Activated CD4-positive, CD25-positive, alpha-beta regulatory T cell treated with anti-CD3 and anti-CD28 coated beads, Interleukin-2, amount 50 U/mL, for 72 hours (primary cell): ENCODE measurements at places on chromosomes 1 and 21.

- DNase-seq, result peak; percentile 50
These were observed 14.1 kb upstream of the NCMAP start for GRCh38 chr1:24541711-24542346.

GRCh38 chr1:52306227-52307006 lies 59.6 kb downstream of the CC2D1B start:
- DNase-seq, result no peak

DNA sequence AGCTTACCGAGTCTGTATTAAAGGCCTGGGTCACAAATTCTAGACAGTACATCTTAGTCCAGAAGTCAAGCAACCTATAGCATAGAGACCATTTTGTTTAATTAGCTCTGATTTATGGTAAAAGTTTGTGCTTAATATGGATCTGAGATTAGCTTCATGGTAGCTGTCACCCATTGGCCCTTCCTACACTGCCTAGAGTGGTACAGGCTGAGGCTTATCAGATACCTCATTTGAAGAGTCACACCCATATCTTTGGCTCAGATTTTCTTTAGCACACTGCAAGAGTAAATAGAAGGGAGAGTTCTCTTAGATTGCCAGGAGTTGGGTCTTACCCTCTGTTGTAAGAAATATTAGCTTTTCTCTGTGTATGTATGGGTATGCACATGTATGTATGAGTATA lies 3.6 kb downstream of the AK4 start:
- no peak for DNase-seq

- DNase-seq, result no peak
These were observed 211.7 kb upstream of the PTGFR start for GRCh38 chr1:78279051-78279450.

DNA sequence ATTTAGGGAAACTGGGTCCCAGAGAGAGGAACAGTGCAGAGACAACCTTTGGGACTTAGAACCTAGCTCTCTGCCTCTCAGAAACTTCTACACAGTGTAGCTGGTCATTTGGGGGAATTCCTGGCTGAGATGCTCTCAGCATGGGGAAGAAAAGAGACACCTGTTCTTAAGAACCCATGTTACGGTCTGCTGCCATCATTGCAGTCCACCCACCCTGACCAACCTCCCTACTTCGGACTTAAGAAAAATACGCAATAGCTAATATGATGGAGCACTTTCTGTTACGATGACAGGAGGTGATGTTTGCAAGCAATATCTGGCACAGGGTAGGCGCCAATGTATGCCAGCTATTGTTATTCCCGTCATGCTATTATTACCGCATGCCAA lies 177.9 kb downstream of the IGSF21 start:
- no peak for DNase-seq

GRCh38 chr1:160975026-160975425 lies 20.4 kb upstream of the ITLN2 start:
- DNase-seq, result no peak

DNA sequence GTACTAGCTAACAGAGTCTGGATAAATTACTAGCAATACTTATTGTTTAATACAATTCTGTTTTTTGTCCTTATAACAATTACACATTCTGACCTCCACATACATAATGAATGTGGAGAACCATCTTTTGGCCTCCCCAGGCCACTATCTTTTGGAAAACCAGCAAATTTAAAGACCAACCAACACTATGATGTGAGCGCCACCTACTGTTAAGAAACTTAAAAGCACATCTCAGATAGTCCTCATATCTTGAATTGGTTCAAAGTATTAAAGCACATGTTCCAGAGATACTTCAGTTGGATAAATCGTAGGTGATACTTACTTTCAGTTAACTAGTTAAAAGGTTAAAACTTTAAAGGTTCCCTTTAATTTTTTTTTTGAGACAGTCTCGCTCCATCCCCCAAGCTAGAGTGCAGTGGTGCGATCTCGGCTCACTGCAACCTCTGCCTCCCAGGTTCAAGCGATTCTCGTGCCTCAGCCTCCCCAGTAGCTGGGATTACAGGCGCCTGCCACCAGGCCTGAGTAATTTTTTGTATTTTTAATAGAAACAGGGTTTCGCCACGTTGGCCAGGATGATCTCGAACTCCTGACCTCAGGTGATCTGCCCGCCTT lies 29.3 kb upstream of the USP1 start:
- no peak for DNase-seq

DNA sequence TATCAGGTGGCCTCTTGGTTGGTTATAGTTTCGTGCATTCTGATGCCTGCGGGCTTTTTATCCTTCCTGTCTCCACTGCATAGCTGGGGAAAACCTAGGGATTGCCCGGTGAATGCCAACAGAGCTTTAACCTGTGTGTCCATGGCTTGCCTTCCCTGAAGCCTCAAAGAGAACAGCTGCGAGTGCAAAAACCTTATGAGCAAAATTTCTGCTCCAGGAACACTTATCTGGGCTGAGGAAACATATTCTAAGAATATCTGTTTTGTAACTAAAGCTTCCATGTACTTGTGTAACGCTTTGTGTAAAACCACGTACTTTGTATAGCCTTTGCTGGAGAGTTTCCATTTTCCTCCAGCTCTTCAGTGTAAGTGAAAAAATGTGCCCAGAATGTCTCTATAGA lies 7.2 kb downstream of the CNST start:
- DNase-seq, result no peak

- no peak for DNase-seq
These were observed 125.7 kb upstream of the GADD45A start for GRCh38 chr1:67559222-67559700.

GRCh38 chr1:166202546-166202945 lies 35.7 kb upstream of the FAM78B start:
- no peak for DNase-seq

DNA sequence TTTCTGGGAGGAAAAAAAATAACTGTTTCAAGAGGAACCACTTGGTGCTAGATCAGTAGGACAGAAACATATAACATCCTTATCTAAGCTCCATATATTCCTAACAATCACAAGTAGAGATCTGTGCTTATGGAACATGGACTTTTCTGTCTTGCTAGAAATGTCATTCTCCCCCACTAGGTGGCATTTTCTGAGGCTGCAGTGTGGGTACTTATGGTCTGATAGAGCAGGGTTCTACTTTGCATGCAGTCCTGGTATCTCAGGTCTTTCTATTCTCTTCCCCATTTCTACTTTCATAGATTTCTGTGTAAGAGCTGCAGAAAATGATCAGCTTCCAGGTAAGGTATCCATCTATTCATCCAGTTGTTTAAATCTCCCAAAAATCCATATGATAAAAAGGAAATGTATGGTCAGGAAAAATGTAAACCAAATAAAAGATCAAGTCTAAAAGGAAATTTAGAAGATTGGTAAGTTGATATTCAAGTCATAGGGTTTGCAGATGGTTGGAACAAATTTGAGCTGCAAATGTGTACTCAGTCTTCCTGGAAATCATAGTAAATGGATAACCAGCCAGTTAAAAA lies 1.5 kb downstream of the ZNF684 start:
- no peak for DNase-seq

DNA sequence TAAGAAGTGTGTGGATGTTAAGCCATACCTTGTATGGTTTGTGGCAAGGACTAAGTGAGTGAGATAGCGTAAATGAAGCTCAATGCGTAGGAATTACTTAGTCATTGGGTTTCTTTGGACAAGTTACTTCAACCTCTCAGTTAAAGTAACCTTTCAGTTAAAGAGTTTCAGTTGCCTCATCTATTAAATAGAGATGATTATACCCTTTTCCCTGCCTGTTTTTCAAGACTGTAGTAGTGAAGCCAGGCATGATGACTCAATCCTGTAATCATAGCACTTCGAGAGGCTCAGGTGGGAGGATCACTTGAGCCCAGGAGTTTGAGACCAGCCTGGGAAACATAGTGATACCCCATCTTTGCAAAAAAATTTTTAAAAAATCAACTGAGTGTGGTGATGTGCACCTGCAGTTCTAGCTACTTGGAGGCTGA lies 6.3 kb downstream of the ZMPSTE24 start:
- DNase-seq, result no peak

DNA sequence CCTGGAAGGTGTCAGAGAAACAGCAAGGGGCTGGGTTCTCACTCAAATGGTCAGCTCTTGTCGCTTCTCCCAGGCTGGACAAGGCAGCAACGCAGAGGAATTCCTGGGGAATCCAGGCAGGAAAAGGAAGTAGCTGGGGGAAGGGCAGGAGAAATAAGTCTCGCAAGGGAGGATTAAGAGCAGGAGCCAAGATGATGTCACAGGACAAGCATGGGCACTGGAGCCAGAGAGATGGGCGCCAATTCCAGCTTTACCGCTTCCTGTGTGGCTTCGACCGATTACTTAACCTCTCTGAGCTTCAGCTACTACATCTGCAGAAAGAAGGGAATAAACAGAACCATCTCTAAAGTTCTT lies 70.5 kb downstream of the SSBP3 start:
- DNase-seq, result no peak

- no peak for DNase-seq
These were observed 101.2 kb upstream of the SLC2A1 start for GRCh38 chr1:43059640-43060574.

DNA sequence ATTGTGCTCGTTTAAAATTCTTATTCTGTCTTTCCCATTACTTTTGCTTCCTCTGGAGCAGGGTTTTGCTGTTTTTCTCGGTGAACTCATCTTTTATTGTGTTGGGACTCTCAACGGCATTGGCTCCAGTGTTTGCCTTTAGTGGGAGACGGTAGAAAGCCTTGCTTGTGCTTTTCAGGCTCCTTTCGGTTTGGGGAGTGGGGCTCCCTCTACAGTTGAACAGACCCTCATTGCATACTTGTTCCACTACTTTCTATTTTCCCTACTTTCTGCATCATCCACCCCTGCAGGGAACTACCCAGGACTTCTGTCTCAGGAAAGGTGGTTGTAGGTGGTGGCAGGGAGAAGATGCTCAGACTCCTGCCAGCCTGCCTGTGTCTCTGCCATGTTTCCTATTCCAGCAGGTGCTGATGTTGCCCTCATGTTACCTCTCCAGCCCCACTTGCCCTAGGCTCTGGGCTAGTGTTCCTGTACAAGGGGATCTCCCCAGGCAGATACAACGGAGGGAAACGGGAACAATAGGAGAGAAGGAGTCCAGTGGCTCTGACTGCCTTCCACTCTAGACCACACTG lies 68.5 kb upstream of the ZBTB18 start:
- no peak for DNase-seq

GRCh38 chr1:1433804-1434130 lies 1.7 kb upstream of the VWA1 start:
- peak; percentile 28 for DNase-seq

DNA sequence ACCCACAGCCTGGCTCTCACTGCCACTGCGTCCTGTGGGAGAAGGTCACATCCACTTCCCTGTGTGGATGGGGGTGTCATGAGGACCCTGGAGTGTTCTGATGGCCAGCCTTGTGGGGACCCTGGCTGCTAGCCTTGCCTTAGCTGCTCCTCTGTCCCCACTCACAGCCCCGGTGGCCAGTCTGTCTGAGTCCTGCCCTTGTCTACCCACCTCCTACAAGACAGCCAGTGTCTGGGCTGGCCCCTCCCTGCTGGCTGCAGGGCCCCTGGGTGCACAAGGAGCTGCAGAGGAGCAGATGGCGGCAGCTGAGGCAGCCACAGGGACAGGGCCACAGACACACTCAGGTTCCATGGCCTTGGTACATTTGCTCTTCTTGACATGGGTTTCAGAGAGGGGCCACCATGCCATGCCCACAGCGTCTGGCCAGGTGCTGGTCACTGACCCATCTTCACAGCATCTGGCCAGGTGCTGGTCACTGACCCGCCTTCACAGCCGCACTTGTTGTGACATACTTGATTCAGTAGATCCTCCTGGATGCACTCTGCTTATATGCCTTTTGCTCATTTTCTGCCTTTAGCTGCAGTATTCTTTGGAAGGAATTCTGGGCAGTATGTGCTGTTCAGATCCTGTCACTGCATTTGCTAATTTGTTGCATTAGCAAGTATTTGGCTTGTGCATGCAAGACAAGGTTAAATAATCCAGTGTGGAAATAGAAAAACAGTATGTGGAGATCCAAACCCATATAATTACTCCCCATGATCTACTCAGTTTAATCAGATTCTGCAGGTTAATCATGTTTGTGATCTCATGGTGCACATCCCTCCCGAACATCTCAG lies 157.8 kb downstream of the PCBP3 start:
- no peak for DNase-seq
